Small intestine (tissue), 16 donors: ENCODE measurements at places on chromosomes 6 and 20. TPM values are rescaled to one million over a fixed set of nuclear protein-coding genes. Genes with fewer than 3 reads are reported as not detected.

GRCh38 chr6:20653085-20653479 is 118.8 kb downstream of the CDKAL1 start:
- H3K27me3 ChIP-seq = no peaks in the 10 kb centered on the region
- H3K27ac ChIP-seq = peak overlapping the region; percentile 21
- no peaks in the 10 kb centered on the region for H3K4me1 ChIP-seq

DNA sequence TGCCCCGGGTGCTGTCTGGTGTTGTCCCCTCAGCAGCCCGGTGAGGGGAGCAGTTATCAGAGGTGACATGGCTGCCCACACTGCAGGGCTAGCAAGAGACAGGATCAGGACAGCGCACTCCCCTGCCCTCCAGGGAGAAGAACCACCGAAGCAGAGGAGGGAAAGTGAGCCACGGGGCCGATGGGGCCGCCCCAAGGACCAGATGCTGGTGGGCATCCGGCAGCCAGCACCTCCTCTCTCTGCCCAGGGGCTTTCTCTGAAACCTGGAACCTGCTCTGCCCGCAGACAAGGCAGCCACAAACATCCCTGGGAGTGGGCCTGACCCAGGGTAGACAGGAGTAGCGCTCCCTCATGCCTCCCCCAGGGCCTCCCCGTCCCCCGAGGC is 163.0 kb upstream of the CST7 start:
- no peaks in the 10 kb centered on the region for H3K27me3 ChIP-seq
- H3K4me3 ChIP-seq = no peak overlapping the region
- no peak overlapping the region for H3K27ac ChIP-seq
- no peaks in the 10 kb centered on the region for H3K4me1 ChIP-seq
- no peaks in the 10 kb centered on the region for H3K36me3 ChIP-seq

- no peaks in the 10 kb centered on the region for H3K36me3 ChIP-seq
- DNase-seq = peak; percentile 85
- H3K4me1 ChIP-seq = no peaks in the 10 kb centered on the region
- peak overlapping the region; percentile 51 for H3K4me3 ChIP-seq
These were observed 25.0 kb upstream of the ABT1 start for GRCh38 chr6:26571592-26572296.

GRCh38 chr6:20868397-20869096 is 334.3 kb downstream of the CDKAL1 start:
- no peaks in the 10 kb centered on the region for H3K36me3 ChIP-seq
- DNase-seq = no peak
- no peak overlapping the region for H3K4me3 ChIP-seq
- no peak overlapping the region for H3K27ac ChIP-seq
- H3K27me3 ChIP-seq = no peaks in the 10 kb centered on the region
- no peaks in the 10 kb centered on the region for H3K4me1 ChIP-seq

DNA sequence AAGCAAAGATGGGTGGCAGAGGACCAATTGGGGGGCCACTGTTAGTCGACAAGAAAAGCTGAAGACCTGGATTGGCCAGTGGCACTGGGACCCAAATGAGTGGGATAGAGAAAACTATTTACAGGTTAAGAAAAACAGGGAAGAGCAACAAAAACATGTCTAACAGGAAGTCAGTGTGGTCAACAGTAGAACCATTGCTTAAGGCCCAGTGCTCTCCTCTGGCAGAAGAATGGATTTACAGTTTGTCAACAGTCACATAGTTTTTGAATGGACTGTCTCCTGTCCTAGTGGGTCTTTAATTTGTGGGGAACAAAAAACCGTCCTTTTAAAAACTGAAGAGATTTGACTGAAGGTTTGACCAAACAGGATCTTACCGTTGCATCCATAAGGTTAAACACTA is 12.1 kb upstream of the WTAP start:
- no peaks in the 10 kb centered on the region for H3K4me1 ChIP-seq
- H3K27me3 ChIP-seq = no peaks in the 10 kb centered on the region
- no peak overlapping the region for H3K4me3 ChIP-seq
- H3K36me3 ChIP-seq = no peaks in the 10 kb centered on the region
- no peak overlapping the region for H3K27ac ChIP-seq

- no peak for DNase-seq
- no peak overlapping the region for H3K4me3 ChIP-seq
- no peak overlapping the region for H3K27ac ChIP-seq
- H3K36me3 ChIP-seq = no peaks in the 10 kb centered on the region
These were observed 106.9 kb downstream of the FAM50B start for GRCh38 chr6:3956054-3956453.

- no peaks in the 10 kb centered on the region for H3K4me1 ChIP-seq
- no peaks in the 10 kb centered on the region for H3K27me3 ChIP-seq
- peaks cover 3% of the 10 kb centered on the region for H3K36me3 ChIP-seq
- DNase-seq = no peak
- H3K4me3 ChIP-seq = no peak overlapping the region
- no peak overlapping the region for H3K27ac ChIP-seq
These were observed 44.6 kb downstream of the NKX2-4 start for GRCh38 chr20:21352703-21353102.

DNA sequence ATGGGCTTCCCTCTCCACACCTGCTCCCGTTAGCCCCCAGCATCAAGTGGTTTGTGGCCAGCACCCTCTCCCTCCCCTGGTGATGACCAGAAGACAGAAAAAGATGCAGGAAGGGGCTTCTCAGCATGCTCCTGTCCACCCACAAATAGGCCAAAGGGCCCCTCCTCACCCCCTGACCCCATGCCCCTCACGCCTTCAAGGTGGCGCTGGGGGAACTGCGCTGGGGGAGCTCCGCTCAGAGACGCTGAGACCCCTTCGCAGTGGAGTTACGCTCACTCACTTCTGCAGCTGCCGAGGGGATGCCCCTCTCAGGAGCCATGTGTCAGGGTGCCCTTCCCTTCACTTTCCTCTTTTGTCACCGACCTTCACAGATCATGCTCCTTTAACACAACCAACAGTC is 92.0 kb downstream of the PSMB1 start:
- no peak overlapping the region for H3K27ac ChIP-seq
- no peak for DNase-seq
- H3K36me3 ChIP-seq = no peaks in the 10 kb centered on the region
- H3K27me3 ChIP-seq = peaks cover 3% of the 10 kb centered on the region
- H3K4me1 ChIP-seq = no peaks in the 10 kb centered on the region
- no peak overlapping the region for H3K4me3 ChIP-seq

GRCh38 chr6:11944111-11944510 is 68.0 kb upstream of the HIVEP1 start:
- no peak overlapping the region for H3K27ac ChIP-seq
- no peak overlapping the region for H3K4me3 ChIP-seq
- DNase-seq = peak; percentile 81
- H3K27me3 ChIP-seq = no peaks in the 10 kb centered on the region
- no peaks in the 10 kb centered on the region for H3K4me1 ChIP-seq
- H3K36me3 ChIP-seq = no peaks in the 10 kb centered on the region

GRCh38 chr20:37535443-37536132 is 7.9 kb upstream of the BLCAP start:
- peak; percentile 47 for DNase-seq
- H3K4me1 ChIP-seq = peaks cover 4% of the 10 kb centered on the region
- H3K27me3 ChIP-seq = no peaks in the 10 kb centered on the region
- no peak overlapping the region for H3K27ac ChIP-seq

GRCh38 chr6:33840048-33840926 is 36.5 kb upstream of the MLN start:
- H3K36me3 ChIP-seq = no peaks in the 10 kb centered on the region
- H3K4me1 ChIP-seq = peaks cover 2% of the 10 kb centered on the region
- H3K4me3 ChIP-seq = no peak overlapping the region
- H3K27ac ChIP-seq = peak overlapping the region; percentile 49
- no peaks in the 10 kb centered on the region for H3K27me3 ChIP-seq

MYMX gene
- not detected for polyA plus RNA-seq

GRIK2 gene
- polyA plus RNA-seq = 1.4 TPM

BFSP1 gene
- polyA plus RNA-seq = 0.65 TPM

ZNF391 gene
- polyA plus RNA-seq = not detected

TSPYL1 gene
- polyA plus RNA-seq = 90.8 TPM

RNF182 gene
- not detected for polyA plus RNA-seq
